ENCODE measurements at places on chromosomes 5 and 9.

- no peak for DNase-seq
Observed at GRCh38 chr5:98563885-98564653, 209.4 kb upstream of the RGMB start.

- DNase-seq: no peak
Observed at GRCh38 chr9:121797081-121797480, 145.6 kb downstream of the DAB2IP start.

DNA sequence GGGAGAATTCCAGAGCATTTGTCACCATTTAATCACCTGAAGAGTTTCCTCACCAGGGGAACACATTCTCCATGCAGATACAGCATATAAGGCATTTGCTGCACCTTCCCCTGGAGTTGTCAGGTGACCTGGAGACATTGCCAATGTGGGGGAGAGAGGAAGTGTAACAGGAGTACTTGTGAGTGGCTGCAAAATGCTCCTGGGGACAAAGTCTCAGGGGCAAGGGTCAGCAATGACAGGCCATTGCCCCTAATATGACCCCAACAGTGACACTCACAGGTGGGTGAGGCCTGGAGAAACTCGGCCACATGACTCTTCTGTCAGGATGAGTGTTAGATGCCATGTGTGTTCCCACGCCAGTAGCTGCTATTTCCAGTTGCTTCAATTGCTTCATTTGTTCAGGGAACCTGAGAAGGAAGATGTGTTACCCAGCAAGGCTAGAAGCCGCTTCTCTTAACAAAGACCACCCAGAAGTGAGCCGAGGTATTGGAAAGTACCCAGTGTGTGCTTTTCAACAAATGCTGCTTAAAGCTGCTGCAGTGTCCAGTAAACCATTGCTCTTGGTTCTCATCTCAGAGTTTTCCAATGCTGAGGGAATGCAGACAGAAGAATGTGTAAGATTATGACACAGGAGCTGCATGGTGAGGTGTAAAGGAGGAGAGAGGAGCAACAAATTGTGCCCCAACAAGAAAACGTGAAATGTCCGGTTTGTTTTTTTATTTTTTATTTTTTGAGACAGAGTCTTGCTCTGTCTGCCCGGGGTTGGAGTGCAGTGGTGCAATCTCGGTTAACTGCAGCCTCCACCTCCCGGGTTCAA is 128.2 kb upstream of the SLC44A1 start:
- no peak for DNase-seq

DNA sequence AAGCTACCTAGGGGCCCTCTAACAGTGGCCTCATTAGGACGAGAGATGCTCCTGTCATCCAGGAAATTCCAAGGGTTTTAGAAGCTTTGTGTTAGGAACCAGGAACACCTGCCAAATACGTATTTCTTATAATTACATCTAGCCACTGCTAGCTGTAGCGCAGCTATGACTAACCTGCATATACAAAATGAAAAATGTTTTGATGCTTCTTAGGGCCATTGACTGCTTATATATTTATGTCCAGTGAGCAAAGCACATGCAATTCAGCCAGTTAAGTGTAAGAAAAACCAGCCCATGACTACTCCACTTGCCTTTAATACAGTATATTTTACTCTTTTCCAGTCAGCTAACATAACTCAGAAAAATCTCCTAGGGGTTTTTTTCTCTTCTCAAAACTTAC is 143.3 kb downstream of the TRPM3 start:
- DNase-seq: no peak

GRCh38 chr5:99033014-99033900 is 104.5 kb upstream of the CHD1 start:
- DNase-seq: peak; percentile 54

DNA sequence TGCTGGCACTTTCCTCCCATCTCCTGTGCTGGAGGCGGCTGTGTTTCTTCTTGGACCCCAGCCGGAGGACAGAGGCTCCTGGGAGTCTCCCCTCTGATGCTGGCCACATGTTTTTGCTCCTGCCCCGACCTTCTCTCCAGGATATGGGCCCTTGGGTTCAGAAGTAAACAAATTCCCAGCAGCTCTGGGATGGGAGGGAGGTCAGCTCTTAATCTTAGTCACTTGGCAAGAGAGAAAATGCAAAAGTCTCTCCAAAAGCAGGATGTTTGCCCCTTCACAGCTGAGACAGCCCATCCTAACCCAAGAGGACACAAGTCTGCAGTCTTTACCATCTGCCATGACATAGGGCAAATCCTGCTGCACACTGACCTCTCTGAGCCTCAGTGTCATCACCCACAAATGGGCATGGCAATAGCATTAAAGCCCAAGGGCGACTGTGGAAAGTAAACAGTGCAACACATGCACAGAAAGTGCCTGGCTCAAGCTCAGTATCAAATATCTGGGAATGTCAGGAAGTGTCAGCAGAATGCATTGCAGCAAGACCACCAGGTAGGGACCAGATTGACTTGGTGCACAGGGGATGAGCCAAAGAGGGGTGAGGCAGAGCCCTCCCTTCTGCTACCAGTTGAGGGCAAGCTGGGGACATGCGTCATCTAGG is 117.0 kb upstream of the CXCL14 start:
- DNase-seq: no peak

- DNase-seq: no peak
Observed at GRCh38 chr5:97085459-97086181, 56.8 kb downstream of the LIX1 start.

- DNase-seq: peak; percentile 83
Observed at GRCh38 chr5:68419637-68420452, 204.3 kb downstream of the PIK3R1 start.

- DNase-seq: no peak
Observed at GRCh38 chr5:172436879-172437369, 17.4 kb downstream of the SH3PXD2B start.

DNA sequence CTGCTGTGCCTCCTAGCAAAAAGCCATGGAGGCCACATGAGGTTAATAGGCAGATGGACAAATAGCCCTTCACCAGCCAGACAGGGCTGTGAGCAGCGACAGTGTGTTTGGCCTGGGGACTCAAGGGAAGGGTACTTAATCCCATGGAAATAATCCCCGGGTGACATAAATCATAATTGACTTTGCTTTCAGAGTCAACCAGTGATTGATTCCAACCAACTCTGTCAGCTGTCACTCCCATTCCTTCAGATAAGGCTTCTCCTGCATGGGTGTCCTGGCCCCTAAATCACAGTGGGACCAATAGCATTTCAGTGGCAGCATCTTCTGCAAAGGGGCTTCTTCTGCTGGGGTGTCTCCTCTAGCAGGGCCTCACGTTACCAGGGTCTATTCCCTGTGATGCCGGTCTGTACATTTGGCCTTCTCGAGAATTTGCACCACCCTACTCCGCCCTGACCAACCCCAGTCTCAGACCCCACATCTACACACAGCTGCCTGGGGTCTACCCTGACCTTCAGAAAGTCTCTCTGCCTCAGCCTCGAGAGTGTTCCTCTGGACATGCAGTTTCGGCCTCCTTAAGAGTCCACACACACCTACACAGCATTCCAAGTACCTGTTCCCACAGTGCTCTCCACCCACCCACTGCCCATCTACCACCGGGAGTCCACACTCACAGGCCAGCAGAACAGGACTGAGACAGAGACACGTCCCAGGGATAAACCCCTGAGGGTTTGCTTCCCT is 3.7 kb downstream of the CLTB start:
- DNase-seq: no peak

- peak; percentile 8 for DNase-seq
Observed at GRCh38 chr9:19199012-19199411, 31.5 kb upstream of the DENND4C start.

Measured in erythroblast (primary cell).